Mammary epithelial cell (primary cell): ENCODE measurements at places on chromosomes 12 and 14.

DNA sequence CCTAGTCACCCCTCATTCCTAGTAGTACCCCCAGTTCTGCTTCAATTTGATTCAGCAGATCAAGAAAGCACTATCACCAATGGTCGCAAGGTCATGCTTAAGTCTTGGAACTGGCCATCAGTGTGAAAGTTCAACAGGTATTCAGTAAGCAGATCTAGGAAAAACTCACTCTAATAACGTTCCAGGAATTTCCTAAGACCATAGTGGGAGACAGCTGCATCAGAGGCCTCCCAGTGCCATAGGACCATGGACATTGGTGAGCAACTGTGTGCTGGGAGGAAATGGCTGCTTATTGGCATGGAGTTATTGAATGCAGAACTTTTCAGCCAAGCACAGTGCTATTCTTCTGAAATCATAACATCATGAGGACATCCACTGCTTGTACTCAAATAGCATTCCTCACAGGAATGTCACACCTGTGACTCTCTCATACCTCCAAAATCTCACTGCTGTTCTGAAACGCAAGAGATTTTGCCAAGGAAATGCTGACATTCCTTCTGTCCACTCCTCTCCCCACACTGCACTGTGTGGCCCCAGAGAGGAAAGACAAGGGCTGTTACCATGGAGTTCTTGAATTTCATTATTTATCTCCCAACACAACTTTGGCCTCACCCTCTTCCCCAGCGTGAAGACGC, 30.9 kb upstream of the MDM2 start:
- no peak for DNase-seq

DNA sequence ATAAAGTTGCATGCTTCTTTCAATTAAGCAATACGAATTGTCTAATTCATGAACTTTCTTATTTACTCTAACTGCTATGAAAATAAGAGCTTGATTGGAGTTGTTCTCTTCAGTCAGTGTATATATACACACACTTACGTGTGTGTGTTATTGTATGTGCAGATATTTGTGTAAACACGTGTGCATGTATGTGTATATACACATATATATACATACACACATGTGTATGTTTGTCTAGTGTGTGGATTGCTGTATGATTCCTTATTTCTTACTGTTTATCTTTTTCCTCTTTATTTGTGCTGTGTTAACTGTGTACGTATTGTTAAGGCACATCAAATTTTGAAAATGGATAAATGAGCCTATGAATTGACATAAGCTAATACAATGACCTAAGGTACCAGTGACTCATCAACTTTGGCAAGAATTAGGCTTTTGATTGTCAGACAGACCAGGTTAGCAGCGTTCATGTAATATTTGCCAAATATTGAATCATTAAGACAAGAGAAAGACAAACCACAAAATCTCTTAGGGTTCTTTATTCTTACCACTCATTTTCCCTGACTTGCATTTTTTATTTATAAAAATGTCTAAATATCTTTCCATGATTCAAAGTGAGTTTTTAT, 423.9 kb downstream of the SOX5 start:
- peak; percentile 56 for DNase-seq

GRCh38 chr14:99296517-99296916, 24.5 kb upstream of the BCL11B start:
- DNase-seq = no peak

DNA sequence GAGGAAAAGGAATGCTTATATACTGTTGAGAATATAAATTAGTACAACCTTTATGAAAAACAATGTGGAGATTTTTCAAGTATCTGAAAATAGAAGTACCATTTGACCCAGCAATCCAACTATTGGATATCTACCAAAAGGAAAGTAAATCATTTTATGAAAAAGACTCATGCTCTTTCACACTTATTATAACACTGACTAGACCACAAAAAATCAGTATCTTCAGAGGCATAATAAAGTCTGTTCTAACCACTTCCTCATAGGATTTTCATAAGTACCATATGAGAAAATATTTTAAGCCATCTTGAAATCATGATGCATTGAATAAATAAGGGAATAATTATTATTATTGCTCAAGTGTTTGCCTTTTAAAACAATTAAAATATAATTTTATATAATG, 90.8 kb downstream of the SLCO1B1 start:
- DNase-seq = no peak

- peak; percentile 23 for DNase-seq
These were observed 23.9 kb downstream of the GPR68 start for GRCh38 chr14:91220581-91221000.

DNA sequence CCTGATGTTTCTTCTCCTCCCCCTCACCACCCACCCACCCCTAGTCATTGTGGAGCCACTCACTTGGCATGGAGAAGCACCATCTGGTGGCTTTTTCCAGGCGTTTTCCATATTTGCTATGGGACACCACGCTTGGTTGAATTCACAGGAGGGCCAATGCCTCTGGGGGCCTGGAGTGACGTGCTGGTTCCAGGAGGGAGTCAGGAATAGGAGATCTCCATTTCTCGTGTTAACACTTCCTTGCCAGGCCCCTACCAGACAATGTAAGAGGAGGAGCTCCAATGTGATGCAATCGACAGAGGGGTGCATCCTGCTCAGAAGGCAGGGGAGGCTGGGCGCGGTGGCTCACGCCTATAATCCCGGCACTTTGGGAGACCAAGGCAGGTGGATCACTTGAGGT, 21.6 kb upstream of the TESC start:
- DNase-seq = no peak

DNA sequence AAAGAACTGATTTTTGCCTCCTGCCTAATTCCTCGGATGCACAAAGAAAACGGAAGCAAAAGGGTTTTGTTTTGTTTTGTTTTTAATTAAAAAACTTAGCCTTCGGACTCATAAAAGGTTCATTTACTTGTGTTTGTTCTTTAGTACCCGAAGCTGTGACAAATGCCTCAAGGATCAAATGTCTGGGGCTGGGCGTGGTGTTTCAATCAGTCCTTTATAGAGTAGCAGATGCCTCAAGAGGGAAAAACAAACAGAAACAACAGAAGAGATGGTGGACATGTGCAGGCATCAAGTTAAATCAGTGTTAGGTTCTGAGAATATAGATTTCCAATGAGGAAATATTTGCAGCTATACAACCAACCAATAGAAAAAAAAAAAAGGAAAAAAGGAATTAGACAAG, 1.6 kb upstream of the WIF1 start:
- DNase-seq = no peak

DNA sequence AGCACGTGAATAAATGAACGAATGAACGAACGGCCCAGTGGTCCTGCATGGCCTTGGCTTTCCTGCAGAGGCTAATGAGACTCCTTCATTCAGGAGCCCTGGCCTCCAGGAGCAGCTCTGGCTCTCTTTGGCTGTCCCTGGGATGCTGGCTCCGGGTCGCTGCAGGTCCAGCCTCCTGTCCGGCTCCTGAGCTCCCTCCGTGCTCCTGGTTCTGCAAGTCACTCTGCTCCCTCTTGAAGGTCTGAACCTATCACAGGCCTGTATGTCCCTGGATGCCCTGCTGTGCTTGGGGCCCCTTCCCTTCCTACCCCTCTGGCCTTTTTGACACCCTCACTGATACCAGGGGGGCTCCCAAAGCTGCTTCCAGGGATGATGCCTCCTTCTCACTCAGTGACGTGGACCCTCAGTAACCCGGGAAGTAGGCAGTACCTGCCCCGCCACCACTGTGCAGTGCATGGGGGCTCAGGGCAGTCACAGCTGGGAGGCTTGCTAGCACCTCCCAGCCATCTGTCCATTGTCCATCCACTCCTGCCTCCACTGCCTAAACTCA, 133.7 kb upstream of the C14orf180 start:
- no peak for DNase-seq

- DNase-seq = no peak
These were observed 50.0 kb upstream of the USP44 start for GRCh38 chr12:95601091-95601961.

DNA sequence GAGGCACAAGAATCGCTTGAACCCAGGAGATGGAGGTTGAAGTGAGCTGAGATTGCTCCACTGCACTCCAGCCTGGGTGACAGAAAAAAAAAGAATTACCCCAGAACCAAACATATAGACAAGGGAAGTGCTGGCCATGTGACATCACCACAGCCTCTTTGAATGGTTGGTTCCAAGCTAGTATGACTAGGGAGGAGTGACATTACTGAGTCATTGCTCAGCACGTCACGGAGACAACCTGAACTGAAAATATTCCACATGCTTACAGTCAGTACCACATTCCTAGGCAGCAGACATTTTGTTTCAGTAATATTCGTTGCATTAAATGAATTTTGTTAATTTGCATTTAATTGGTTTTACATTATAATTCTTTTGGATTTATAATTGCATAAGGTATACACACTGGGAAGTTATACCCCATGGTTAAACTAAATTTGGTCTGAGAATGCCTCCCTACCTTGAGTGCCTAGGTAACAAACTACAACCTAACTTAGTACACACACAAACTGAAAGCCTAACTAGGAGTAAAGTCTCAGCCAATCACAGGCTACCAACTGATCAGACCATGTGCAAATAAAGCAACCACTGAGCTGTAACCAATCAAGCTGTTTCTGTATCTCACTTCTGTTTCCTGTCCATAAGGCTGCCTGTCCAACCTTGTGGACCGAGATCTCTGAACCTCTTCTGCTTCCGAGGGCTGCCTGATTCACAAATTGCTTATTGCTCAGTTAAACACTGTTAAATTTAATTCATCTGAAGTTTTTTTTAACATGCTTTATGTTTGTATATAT, 164.4 kb downstream of the CAND1 start:
- no peak for DNase-seq

DNA sequence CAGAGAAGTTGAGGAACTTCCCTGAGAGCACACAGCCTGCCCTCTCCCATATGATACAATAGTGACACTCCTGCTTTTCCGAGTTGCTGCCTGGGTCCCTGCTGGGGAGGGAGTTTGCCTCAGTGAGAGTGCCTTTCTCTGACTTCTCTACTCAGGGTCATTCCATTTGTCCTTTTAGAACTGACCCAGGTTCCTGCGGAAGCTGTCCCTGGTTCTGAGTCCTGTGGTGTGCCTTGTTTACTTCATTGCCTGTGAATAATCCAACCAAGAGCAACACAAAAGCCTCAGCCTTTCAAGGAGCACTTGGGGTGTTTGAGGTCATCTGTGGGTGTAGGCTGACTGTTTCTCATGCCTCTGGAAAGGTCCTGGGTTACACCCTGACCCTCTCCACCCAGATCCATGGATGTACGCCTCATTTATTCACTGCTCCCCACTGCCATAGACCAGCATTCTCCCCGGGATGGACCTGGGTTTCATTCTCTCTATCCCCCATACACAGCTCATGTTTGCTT, 13.6 kb downstream of the SERPINA1 start:
- no peak for DNase-seq

GRCh38 chr14:78153064-78153341, 17.2 kb upstream of the NRXN3 start:
- no peak for DNase-seq

DNA sequence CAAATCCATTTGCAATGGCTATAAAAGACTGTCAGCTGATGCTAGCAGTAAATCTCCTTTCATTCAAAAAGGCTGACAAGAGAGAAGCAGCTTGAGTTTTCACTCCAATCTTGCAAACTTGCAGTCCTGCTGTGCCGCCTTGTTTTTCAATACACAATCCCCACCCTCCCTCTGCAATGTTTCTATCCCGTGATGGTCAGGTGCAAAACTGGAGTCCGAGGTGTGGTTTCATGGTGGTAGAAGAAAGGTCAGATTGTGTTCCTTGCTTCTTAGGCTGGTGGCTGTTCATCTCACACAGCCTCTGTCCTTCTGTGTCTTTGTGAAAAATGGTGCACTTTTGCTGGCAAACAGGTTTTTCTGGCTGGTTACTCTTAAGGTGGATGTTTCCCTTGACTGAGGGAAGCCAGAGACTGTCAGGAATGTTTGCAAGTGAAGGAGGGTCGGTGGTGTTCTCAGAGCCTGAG, 27.7 kb upstream of the TBX3 start:
- DNase-seq = no peak

GRCh38 chr14:58631732-58632131, 6.0 kb upstream of the DACT1 start:
- DNase-seq = no peak

GRCh38 chr14:100844082-100844408, 18.1 kb downstream of the MEG3 start:
- no peak for DNase-seq

DNA sequence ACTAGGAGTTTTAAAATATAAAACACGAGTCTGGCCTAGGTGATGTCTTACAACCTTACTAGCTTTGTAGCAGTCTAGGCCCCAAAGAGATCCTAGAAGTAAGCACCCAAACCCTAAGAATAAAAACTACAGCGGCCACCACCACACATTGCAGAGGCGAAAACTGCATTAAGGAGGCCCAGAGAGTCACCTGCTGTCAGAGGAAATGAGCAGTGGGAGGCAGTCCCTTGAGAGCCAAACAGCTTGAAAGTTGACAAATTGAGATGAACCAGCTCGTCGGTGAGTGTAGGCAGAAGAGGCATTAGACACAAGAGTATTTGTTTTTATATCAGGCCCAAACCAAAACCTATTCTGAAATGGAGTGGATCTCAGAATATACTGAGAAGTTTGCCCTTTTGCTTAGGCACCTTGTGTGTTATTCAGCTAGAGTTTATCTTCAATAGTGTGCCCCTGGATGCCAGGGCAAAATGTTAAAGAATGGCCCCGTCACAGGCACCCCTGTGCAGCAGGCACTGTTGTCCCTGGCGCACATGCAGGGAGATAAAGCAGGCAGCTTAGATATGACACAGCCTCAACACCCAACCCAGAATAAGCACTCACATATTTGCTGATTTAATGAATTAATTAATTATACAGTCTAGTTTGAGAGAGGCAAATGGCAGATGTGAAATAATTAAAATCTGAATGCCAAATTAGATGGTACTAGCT, 56.7 kb downstream of the TTC7B start:
- no peak for DNase-seq

GRCh38 chr14:80978403-80978802, 23.0 kb downstream of the TSHR start:
- DNase-seq = no peak

DNA sequence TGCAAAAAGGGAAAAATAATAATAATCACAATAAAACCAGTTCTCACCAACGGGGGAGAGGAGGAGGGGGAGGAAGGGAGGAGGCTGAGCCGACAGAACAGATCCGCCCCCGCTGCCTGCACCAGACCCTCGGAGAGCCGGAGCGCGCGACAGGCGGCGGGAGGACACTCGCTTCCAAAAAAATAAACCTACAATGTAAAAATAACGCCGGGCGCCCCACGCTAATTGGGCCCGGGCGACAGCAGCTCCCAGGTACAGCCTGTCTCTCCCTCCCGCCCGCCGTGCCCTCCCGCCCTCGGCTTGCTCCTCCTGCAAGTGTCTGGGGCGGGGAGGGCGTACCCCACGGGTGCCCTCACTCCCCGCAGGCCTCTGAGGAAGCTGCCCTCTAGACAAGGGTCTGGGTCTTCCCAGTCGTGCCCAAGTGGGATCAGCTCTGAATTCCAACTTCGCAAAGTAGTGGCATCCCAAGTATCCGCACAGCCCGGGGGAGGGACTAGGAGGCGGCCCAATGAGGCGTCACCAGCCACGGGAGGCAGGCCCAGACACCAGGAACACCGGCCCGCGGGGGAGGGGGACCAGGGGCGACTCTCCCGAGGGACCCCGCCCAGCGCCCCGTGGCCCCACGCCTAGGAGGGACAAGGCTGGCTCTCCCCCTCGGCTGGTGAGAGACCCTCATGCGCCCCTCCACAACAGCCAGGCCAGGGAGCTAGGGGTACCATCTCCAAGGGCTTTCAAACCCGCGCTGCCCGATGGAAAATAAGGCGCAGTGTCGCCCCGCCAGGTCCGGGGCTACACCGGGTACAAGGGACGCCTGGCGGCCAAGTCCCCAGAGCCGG, 1.0 kb downstream of the NCOR2 start:
- peak; percentile 77 for DNase-seq

GRCh38 chr12:111194703-111195051, 174.2 kb downstream of the PHETA1 start:
- no peak for DNase-seq

- peak; percentile 80 for DNase-seq
These were observed 12.9 kb upstream of the TUBA1A start for GRCh38 chr12:49201595-49202295.
